ENCODE measurements at places on chromosomes 3 and 15.

- DNase-seq, result no peak
Observed at GRCh38 chr3:193693774-193694173, 100.8 kb downstream of the OPA1 start.

DNA sequence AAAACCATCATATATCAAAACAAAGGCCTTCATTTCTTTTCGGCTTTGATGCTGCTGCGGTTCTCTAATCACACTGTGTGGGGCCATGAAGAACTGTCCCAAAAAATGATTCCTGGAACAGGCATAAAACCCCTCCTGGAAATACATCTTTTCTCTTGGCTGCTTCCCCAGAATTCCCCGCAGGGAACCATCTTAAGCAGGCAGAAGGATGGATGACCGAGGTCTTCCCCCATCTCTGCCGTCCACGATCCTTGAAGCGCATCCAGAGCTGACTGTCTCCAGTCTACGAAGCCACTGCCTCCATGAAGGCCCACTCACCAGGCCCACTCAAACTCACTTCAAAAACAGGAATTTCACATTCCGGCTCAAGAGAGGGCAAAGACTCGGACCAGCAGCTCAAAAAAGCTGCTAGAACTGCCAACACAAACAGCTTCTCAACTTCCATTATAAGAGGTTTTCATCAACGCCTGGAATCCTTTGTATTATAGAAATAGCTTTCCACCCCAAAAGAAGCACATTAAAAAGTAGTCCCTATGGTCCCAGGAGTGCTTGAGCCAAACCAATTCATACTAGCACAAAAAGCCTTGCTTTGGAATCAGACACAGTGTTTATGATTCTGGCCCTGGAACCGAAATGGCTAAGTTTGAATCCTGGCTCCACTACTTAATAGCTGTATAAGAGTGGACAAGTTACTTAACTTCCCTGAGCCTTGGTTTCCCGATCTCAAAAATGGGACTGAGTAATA is 487.5 kb upstream of the WNT5A start:
- no peak for DNase-seq

GRCh38 chr15:78536134-78536533 is 4.1 kb upstream of the PSMA4 start:
- no peak for DNase-seq

- DNase-seq, result no peak
Observed at GRCh38 chr15:39235084-39235795, 345.6 kb upstream of the THBS1 start.

GRCh38 chr3:43675593-43675992 is 15.1 kb upstream of the ABHD5 start:
- no peak for DNase-seq

- no peak for DNase-seq
Observed at GRCh38 chr15:35956056-35956455, 410.1 kb upstream of the DPH6 start.

DNA sequence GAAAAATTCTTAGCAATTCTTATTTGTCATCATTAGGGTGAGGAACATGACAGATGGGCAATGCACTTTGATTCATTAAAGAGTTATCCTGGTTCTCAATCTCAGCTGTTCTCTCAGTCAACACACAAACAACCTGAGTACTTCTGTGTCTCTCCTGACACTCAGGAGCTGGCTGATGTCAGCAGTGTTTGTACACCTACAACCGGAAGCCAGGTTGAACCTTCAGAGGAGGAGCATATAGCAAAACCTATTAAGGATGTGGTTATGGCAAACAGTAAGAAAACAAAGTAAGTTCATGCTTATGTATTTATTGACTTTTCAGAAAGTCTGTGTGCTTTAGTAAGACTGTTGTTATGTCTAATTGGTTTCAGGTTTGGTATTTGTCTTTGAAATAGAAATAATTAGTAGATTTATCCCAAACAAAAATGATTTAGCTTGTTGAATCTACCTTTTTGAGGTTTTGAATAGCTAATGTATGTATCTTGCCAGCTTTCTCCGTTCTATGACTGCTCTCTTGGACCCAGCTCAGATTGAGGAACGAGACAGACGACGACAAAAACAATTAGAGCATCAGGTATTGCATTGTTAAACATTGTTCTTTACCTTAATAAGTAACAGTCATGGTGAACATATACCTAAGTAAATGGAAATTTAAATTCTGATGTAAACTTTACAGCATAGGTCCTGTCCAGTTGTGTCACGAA is 36.6 kb downstream of the CCDC66 start:
- no peak for DNase-seq

- DNase-seq, result no peak
Observed at GRCh38 chr3:5479229-5479799, 291.8 kb downstream of the EDEM1 start.

- no peak for DNase-seq
Observed at GRCh38 chr3:73616056-73616455, 8.7 kb downstream of the PDZRN3 start.

DNA sequence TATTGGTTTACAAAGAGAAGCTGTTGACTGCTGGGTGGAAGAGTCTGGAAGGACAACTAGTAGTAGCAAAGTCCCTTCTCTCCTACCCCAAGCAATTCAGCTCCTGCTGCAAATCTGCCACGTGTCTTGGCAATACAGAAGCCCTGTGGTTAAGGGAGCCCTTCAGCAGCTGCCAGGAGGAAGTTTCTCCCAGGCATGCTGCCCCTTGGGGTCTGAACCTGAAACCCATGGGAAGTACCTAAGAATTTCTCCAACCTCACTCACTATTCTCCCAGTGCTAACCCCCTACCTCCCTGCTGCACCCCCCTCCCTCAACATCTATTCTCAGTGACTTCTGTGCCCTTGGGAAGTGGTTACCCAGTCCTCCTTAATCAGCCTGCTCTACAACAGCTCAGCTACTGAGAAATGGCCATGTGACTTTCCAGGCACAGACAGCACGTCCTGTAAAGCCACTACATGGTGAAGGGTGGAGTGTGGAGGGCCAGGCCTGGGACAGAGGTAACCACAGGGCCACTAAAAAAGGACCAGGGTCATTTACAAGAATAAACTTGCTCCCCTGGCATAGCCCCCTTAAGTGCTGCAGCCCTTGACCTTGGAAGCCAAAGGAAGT is 316.6 kb downstream of the NTRK3 start:
- no peak for DNase-seq

GRCh38 chr3:79415356-79415755 is 352.4 kb downstream of the ROBO1 start:
- no peak for DNase-seq

DNA sequence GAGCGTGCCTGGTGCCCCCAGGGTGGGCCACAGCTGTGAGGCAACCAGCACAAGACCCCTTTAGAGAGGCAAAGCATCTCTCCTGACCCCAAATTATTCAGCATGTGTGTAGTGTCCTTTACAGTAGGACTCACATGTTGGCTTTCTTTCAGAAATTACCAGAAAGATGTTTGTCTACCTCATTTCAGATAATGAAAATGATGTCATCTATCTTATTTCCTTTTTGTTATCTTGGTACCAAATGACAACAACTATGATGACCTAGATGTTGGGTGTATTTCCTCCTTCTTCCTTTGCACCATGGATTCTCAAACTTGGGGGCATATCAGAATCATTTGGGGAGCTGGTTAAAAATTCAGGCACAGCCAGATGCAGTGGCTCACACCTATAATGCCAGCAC is 50.5 kb downstream of the DAPK2 start:
- no peak for DNase-seq

GRCh38 chr3:143506190-143506589 is 342.1 kb downstream of the SLC9A9 start:
- DNase-seq, result no peak

- no peak for DNase-seq
Observed at GRCh38 chr3:52175416-52176179, 21.4 kb upstream of the POC1A start.

Data from Panc1 (cell line).